Lung microvascular endothelial cell (primary cell): ENCODE measurements at places on chromosomes 4 and X.
A peak's percentile ranks its signal among the peaks of the same experiment; 100 is the strongest.

GRCh38 chrX:136395271-136395670 is 92.5 kb upstream of the BRS3 start:
- no peak for DNase-seq

- peak; percentile 58 for DNase-seq
These were observed 464 bp downstream of the RAP1GDS1 start for GRCh38 chr4:98261405-98262291.

DNA sequence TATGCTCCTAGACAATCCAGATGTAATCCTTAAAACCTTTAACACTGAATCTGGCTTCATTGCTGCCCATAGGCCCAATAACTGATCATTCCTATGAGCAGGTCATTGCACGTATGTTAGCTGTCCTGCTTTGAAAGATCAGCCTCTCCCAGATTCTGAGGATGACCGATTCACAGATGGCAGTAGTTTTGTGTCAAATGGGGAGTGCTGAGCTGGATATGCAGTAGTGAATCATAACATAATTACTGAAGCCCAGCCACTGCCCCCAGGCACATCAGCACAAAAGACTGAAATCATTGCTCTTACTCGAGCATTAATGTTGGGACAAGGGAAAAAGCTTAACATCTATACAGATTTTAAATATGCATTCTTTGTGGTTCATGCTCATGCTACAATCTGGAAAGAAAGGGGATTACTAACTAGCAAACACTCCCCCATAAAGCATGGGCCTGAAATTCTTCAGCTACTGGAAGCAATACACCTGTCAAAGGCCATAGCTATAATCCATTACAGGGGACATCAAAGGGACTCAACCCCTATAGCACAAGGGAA is 16.4 kb upstream of the ZNF280C start:
- DNase-seq = no peak

GRCh38 chr4:168177546-168178149 is 85.3 kb downstream of the ANXA10 start:
- DNase-seq = no peak

DNA sequence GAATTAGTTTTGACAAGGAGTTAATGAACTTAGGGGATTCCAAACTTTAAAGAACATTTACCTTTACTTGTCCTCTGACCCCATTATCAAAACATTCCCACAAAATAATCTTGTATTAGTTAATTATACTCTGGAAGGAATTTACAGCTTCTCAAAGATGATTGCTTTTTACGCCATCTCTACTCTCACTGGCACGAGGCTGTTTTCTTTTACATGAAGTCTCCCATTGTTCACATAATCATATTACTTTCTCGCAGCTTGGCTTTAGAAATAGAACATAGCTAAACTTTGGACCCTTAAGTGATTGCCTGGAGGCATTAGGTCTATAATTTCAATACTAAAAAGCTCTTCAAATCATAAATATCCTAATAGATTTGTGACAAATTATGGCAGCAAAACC is 592.9 kb downstream of the TRIML1 start:
- DNase-seq = no peak

- no peak for DNase-seq
These were observed 24.6 kb upstream of the TBL1X start for GRCh38 chrX:9440116-9440844.

DNA sequence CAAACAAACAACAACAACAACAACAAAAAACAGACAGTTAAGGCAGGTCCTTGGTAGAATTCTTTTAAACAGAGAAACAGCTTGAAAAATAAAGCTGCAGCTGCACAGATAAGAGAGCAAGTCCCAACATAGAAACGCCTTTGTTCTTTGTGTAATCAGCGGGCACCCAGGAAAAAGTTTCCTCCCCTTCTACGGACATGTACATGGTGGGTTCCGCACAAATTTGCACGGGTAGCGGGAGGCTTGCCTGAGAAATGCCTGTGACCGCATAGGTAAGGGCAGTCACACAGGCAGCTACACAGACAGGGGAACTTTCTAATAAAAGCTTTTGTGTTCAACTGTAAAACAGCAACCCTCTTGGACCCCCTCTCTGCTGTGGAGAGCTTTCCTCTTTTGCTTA is 25.7 kb upstream of the CT47A1 start:
- no peak for DNase-seq

GRCh38 chr4:6909970-6910339 is 329 bp downstream of the TBC1D14 start:
- DNase-seq = no peak
